ENCODE measurements at places on chromosomes 12 and 14.

DNA sequence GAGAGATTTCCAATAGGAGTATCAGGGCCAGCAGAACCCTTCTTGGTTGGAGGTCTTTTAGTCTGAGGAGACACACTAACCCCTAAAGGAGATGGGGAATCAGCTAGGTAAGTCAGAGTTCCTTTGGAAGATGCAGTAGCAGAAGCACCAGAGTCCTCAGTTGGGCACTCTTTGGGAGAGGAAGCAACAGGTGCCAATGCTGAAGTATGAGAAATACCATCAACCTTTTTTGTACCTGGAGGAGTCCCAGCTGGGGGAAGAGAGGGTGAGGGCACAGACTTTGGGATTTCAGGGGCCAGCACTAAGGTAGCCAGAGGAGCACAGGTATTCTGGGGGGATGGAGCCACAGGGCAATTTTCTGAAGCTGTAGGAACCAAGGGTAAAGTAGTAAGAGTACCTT is 6.0 kb downstream of the NACA start:
- DNase-seq: no peak

DNA sequence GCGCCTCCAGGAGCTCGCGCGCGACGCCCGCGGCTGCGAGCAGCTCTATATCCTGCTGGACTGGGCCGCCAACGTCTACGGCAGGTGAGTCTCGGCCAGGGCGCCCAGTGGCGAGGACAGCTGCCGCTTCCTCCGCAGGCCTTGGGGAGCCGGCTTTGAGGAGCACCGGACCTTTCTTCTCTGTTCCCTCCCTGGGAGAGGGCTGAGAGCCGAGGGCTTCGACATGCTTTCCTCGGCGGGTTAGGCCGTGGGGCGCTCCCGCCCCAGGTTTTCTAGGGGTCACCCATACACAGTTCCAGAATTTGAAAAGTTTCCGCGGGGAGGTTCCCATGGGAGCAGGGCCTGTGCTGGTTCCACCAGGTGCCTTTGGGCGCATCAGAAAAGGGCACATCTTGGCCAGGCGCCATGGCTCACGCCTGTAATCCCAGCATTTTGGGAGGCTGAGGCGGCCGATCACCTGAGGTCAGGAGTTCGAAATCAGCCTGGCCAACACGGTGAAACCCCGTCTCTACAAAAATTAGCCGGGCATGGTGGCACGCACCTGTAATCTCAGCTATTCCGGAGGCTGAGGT is 8.2 kb downstream of the EXOC3L4 start:
- no peak for DNase-seq

DNA sequence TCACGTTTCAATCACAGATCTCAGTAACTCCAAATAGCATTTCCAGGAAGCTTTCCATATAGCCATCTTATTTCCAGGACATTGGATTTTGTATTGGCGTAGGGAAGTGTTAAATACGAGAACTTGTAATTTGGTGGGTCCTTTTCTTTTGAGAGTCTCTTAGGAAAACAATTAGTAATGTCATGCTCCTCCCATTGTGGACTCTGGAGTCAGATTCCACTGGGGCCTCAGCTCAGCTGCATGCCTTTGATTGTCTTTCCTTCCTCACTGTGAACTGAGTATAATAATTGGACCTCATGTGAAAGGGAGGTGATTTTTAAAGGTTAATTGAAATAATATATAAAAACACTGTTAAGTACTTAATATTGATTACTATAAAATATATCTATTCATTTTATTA is 462.6 kb downstream of the NPAS3 start:
- no peak for DNase-seq

DNA sequence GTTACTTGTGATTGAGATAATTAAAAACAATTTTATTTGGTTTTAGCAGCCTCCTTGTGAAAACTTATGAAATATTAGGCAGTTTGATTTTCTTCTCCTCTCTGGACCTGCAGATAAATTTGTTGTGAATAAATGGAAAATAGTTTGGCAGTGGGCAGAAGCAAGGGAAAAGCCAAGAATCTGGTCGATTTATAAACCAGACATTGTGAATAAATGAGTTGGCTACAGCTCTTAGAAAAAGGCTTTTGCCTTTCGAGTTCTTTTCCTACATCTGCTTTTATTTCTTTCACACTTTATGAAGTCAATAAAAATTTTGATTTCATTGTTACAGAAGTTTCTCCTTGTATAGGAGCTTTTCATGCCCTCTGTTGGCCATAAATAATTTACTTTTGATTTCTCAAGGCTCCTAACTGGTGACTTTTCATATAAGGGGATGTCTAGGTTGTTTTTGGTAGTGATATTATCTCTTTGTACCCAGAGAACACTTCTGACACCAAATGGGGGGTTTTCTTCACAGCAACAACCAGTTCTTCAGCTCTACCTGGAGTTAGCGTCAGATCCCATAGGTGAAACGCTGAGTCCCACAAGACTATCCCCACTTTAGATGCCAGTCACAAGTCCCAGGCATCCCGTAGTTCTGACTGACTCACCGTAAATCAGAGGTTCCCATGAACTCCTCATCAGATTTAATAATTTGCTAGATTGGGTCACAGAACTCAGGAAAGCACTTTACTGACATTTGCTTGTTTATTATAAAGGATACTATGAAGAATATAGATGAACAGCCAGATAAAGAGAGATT is 136.5 kb upstream of the DNM1L start:
- DNase-seq: no peak

DNA sequence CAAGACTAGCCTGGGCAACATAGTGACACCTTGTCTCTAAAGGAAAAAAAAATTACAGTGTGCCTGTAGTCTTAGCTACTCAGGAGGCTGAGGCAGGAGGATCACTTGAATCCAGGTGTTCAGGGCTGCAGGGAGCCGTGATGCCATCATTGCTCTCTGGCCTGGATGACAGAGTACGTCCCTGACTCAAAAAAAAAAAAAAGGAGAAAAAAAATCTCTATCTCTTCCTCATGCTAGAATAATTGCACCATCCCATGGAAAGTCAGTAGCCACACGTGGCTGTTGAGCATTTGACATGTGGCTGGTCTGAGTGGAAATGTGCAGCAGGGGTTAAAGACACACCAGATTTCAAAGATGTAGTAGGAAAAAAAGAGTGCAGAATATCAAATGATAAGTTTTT is 3.8 kb downstream of the RILPL1 start:
- DNase-seq: no peak

GRCh38 chr12:57430112-57430930 is 522 bp downstream of the R3HDM2 start:
- DNase-seq: no peak

DNA sequence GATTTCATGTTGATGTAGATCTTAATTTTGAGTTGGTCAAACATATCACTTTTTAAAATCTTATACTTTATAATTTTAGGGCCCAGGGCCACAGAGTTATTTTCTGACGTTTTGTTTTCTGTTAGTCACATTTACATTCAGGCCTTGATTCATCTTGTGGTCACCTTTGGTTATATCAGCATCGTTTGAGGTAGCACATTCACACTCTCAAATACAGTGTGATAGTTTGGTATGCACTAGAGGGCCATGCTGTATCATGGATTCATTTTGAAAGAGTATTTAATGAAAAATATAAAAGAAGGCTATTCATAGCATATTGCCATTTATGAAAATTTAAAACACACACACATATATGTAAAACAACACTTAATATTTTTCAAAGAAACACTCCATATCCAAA is 274.6 kb downstream of the RAD51B start:
- DNase-seq: no peak

DNA sequence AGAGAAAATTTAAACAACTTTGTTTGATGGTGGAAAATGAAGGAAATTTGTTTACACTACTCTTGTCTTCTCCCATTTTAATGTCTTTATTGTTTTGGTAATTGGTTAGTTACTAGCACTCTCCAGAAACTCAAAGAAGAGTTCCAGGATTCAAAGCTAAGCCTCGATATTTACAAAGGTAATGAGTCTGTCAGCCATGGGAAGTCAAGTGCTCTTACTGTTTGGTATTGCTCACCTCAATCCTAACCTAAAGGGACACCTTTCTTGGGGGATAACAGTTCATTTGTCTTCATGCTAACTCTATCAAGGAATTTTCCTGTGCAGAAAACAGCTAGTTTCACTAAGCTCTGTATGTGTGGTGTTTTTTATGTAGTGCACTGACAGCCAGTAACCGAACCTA is 222.9 kb upstream of the LMO3 start:
- DNase-seq: no peak

- no peak for DNase-seq
Observed at GRCh38 chr12:25422241-25422640, 130.8 kb downstream of the LMNTD1 start.

GRCh38 chr14:65373016-65373670 is 39.4 kb upstream of the FUT8 start:
- DNase-seq: no peak

- DNase-seq: no peak
Observed at GRCh38 chr12:8493084-8493483, 20.2 kb upstream of the CLEC4D start.

DNA sequence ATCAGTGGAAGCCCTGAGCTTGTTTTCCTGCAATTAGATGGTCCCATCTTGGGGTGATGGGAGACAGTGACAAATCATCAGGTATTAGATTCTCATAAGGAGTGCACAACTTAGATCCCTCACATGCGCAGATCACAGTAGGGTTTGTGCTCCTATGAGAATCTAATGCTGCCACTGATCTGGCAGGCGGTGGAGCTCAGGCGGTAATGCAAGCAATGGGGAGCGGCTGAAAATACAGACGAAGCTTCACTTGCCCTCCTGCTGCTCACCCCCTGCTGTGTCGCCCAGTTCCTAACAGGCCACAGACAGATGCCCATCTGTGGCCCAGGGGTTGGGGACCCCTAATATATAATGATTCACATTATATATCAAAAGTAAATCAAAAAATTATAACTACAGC is 258.8 kb upstream of the USP15 start:
- DNase-seq: no peak

GRCh38 chr14:104132981-104133380 is 5.4 kb upstream of the KIF26A start:
- no peak for DNase-seq

DNA sequence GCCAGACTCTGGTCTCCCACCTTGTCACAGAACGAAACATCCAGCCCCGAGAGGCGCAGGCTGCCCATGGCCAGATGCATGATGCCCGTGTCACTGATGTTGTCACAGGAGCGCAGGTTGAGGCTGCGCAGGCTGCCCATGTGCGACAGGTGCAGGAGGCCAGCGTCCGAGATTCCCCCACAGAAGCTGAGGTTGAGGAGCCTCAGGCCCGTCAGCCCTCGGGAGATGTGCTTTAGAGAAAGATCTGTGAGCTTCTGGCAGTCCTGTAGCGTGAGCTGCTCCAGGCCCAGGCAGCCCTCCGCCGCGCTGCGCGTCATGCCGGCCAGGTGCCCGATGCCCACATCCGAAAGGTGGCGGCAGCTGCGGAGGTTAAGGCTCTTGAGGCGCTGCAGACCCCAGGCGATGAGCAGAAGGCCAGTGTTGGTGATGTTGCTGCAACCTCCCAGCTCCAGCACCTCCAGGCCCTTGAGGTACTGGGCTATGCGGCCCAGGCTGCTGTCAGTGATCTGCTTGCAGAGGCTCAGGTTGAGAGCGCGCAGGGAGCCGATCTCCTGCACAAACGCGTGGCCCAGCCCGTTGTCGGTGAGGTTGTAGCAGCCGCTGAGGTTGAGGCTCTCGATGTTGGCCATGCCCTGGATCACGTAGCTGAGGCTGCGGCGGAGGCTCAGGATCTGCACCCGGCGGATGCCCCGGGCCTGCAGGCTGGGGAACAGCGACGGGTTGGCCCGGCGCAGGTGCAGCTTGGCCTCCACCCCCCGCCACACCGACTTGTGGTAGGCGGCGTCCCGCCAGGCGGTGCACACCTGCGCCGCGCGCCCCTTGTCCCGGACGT is 991 bp downstream of the FBXL14 start:
- no peak for DNase-seq

DNA sequence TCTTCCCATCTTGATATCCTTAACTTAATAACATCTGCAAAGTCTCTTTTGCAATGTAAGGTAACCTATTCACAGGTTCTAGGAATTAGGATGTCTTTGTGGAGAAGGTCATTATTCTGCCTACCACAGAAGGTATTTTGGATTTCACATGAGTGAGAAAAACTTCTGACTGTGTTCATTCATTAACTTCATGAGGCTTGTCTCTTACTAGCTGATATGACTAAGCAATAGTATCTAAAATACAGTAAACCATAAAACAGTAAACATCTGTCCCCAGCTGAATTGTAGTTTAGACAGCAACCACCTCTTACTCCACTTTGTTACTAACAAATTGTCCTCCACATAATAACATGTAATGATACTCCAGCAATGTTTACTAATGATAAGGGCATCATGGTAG is 198.1 kb downstream of the SEC23A start:
- no peak for DNase-seq

DNA sequence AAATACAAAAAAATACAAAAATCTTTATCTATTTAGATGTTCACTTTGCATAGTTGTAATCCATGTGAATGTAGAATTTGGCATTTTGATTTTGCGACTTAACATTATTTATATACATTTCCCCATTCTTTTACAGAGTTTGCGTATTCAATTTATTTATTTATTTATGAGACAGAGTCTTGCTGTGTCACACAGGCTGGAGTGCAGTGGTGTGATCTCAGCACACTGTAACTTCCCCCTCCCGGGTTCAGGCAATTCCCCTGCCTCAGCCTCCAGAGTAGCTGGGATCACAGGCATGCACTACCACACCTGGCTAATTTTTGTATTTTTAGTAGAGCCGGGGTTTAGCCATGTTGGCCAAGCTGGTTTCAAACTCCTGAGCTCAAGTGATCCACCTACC is 25.3 kb upstream of the STRN3 start:
- no peak for DNase-seq

DNA sequence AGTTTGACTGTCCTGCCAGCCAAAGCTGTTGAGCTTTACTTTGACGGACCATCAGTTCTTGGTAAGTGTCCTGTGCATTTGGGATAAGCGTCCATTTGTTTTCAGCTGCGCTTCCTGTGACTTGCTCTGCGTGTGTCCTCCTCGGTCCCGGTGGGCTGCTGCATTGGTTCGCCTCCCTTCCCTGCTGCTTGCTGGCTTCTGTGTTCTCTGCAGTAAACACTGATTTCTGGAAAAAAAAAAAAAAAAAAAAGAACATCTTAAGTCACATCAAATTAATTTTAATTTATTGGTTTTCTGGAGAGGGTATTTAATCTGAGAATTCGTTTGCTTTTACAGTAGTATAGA is 264.1 kb downstream of the SEC23A start:
- DNase-seq: no peak

GRCh38 chr12:13571035-13571434 is 374.5 kb downstream of the EMP1 start:
- DNase-seq: no peak

- DNase-seq: no peak
Observed at GRCh38 chr14:104751539-104752422, 1.2 kb upstream of the SIVA1 start.

All from stimulated activated CD4-positive, alpha-beta T cell treated with anti-CD3 and anti-CD28 coated beads, Interleukin-1b, Interleukin-23, amount 100 ng/mL, for 24 hours (primary cell).